Neural crest cell (in vitro differentiated cells): ENCODE measurements at places on chromosomes 16 and 17. TPM values are rescaled to one million over a fixed set of nuclear protein-coding genes. Genes with fewer than 3 reads are reported as not detected.

C17orf113 gene
- 2.0 and 2.2 TPM in 2 replicates for total RNA-seq

PRPSAP1 gene
- total RNA-seq = 68.4 and 73.6 TPM in 2 replicates

CTRB1 gene
- not detected in 2 replicates for total RNA-seq

GNGT2 gene
- not detected in 2 replicates for total RNA-seq

KRT24 gene
- total RNA-seq = not detected in 2 replicates

DNA sequence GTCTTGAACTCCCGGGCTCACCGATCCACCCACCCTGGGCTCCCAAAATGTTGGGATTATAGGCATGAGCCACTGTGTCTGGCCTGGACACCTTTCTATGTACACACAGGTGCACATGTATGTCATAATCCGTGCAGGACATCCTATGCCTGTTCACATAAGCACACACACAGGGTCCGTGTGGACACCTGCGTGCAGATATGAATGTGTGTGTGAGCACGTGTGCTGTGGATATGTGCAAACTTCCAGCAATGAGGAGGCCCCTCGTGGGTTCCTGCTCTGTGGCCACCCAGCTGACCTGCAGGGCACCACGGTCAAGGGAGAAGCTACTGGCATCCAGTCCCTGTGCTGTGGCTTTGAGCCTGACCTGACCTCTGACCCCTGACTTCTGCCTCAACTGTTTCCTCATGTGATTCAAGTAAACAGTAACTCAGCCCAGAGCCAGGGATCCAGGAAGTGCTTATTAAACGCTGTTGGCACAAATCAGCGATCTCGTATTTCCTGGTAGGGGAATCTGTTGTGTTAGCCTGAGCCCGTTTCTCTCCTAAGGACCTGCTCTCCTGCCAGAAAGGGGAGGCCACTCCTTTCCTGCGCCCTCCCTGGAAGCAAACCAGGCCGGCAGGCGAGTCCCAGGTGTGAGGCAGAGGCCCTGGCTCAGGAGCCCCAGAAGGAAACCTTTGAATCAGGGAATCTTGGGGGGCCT is 6.5 kb downstream of the CPNE7 start:
- DNase-seq = no peak

- no peak for DNase-seq
These were observed 66.8 kb downstream of the MARCHF10 start for GRCh38 chr17:62741290-62741689.

DNA sequence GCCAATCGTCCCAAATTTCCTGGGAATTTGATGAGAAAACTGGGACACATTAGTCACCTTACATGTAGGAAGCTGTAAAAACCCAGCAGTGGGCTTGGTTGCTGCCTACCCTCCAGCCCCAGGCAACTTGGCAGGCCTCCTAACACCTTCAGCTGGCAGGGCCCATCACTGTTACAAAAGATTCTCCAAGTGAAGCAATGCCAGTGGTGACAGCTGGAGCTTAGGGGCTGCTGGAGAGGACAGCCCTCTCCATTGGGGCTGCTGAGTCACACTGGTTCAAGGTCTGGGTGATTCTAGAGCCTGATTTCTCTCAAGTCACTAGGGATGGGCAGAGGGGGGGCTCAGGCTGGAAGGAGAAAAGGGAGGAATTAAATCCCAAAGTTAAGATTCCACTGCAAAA is 180.6 kb downstream of the COPRS start:
- DNase-seq = no peak

DNA sequence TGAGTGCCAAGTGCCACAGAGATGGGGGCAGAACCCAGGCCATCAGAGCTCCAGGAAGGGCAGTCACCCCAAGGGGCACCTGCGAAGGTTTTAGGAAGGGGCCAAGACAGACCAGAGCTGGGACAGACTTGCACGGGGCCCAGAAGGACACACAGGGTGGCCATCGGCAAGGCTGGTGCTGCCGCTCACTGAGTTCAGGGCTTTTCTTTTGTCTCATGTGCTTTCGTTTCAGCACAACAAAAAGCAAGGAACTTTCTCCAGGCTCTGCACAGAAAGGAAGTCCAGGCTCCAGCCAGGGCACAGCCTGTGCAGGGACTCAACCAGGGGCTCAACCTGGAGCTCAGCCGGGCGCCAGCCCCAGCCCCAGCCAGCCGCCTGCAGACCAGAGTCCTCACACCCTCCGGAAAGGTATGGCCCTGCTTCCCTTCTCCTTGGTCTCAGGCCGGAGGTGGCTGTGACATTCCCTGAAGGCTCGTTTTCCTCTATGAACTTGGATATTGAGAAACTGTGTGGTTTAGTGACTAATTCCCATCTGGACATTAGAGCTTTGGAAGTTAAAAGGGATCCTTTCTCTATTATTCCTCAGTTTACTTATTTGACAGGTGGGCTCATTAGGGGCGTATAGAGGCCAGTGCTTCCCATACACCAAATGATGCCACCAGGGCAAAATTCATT is 37.9 kb downstream of the ELAC2 start:
- no peak for DNase-seq

- DNase-seq = no peak
These were observed 8.5 kb upstream of the HOXB9 start for GRCh38 chr17:48634493-48635208.

GRCh38 chr17:5049314-5049841 is 14.2 kb upstream of the SLC52A1 start:
- no peak for DNase-seq
